ENCODE measurements at places on chromosomes 6 and 20.

DNA sequence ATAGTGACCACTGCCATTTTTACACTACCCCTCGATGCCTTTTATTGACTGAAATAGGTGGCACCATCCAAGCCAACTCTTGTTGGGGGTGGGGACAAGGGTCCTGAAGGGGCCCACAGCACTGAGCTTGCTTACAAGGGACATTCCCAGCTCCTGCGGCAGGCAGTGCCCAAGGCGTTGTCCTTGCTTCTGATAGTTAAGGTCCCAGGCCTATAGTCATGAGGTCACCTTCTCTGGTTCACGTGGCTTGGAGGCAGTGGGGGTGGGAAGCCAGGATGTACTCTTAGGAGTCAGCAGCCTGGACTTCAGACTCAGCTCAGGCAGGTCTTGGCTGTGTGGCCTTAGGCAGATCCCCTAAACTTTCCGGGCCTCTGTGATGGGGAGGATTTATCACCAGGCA lies 48.6 kb downstream of the TOX2 start:
- DNase-seq, result no peak

DNA sequence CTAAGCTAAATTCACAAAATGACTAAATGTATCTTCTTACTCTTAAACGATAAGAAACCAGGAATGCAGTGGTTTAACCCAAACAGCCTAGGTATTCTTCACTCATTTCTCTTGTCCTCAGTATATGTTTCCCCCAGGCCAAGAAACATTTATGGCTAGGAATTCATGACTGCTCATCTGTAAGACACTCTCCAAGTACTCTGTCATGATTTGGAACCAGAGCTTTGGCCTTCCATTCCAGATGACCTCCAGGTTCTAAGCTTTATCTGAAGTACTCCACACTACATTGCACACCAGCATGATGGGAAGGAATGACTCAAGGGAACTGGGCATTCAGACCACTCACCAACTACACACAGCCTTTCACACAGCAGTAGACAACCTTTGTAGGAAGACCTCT lies 29.3 kb downstream of the NT5E start:
- no peak for DNase-seq

DNA sequence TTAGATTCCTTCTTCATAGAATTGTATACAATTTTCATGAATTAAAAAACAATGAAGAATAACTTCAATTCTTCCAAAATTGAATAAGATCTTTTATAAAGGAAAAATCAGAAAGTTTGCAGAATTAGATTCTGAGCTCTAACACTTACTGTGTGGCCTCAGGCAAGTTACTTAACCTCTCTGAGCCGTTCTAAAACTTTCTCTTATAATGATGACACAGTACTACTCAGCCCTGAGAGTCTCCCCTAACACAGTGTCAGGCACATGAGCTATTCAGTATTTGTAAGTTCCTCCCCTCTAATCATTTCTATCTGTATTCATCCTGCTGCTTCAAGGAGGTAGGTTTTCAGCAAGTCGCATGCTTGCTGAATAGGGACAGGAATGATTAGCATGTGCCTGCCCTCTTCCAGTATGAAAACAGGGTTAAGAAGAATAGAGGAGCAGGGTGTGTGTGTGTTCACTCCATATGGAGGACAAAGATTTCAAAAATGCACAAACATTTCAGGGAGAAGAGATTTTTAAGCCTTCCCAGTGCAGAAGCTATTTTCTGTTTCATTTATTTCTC lies 11.4 kb downstream of the ID4 start:
- DNase-seq, result no peak

GRCh38 chr6:48075181-48075580 lies 35.8 kb downstream of the PTCHD4 start:
- DNase-seq, result no peak

GRCh38 chr6:107727096-107727757 lies 96.9 kb downstream of the SCML4 start:
- no peak for DNase-seq

- no peak for DNase-seq
These were observed 28.0 kb downstream of the FRMD1 start for GRCh38 chr6:168050881-168051586.

GRCh38 chr6:164275773-164276172 lies 861.3 kb downstream of the QKI start:
- DNase-seq, result no peak

Data from frontal cortex (tissue), 4 donors.